Forelimb muscle (tissue), 1 donor: ENCODE measurements at places on chromosomes 6 and 20.

DNA sequence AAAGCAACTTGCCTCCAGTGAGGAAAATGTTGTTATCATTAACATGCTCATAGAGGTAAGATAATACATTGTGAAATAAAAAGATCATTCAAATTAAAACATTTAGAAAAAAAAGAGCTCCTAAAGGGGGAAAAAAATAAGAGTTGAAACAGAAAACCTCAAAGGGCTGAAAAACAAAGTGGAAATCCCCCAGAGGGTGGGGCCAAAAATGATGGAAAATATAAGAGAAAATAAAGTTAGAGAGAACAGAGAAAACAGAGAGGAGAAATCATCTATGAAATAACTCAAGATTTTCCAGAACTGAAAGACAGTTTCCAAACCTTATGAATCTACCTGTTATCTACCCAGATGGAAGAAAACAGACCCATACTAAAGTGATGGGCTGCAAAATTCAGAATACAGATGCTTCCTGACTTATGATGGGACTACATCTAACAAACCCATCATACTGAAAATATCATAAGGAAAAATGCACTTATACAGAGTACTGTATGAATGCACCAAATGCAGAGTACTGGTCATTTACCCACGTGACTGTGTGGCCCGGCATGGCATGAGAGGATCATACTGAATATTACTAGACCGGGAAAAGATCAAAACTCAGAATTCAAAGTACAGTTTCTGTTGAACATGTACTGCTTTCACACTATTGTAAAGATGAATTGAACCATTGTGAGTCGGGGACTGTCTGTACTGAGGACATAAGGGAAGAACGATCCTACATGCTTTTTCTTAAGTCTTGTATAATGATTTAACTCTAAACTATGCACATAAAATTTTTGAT, 4.0 kb downstream of the ZBTB24 start:
- DNase-seq: no peak

- no peak for DNase-seq
Observed at GRCh38 chr6:80321011-80321410, 214.5 kb downstream of the BCKDHB start.

- DNase-seq: no peak
Observed at GRCh38 chr6:125066964-125067363, 86.6 kb upstream of the TPD52L1 start.

DNA sequence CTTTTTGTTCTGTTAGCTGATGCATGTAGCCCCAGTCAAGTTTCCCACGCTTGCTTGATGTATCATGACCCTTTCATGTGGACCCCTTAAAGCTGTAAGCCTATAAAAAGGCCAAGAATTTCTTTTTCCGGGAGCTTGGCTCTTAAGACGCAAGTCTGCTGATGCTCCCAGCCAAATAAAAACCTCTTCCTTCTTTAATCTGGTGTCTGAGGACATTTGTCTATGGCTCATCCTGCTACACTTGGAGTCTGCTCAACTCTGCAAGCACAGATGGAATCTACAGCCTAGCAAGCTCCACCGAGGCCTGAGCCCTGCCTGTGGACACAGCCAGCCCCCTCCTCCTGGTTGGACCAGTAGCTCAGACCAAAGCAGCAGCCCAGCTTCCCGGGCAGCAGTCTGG, 3.4 kb downstream of the CST2 start:
- DNase-seq: peak; percentile 49

DNA sequence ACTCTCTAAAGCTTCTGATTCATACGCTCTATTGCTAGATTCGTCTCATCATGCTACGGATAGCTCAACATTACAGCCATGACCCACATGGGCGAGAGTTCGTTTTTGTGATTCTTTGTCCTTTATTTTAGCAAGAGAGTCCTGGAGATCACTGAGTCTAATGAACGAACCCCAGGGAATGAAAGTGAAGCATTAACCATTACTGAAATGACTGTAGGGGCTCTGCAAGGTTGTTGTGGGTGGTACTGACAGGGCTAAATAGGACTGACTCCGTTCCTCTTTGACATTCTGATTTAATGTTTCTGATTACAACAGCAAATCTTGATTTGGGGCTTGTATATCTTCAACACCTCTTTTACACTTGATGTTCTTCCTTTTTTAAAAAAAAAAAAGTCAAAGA, 13.7 kb upstream of the RTF2 start:
- DNase-seq: no peak

DNA sequence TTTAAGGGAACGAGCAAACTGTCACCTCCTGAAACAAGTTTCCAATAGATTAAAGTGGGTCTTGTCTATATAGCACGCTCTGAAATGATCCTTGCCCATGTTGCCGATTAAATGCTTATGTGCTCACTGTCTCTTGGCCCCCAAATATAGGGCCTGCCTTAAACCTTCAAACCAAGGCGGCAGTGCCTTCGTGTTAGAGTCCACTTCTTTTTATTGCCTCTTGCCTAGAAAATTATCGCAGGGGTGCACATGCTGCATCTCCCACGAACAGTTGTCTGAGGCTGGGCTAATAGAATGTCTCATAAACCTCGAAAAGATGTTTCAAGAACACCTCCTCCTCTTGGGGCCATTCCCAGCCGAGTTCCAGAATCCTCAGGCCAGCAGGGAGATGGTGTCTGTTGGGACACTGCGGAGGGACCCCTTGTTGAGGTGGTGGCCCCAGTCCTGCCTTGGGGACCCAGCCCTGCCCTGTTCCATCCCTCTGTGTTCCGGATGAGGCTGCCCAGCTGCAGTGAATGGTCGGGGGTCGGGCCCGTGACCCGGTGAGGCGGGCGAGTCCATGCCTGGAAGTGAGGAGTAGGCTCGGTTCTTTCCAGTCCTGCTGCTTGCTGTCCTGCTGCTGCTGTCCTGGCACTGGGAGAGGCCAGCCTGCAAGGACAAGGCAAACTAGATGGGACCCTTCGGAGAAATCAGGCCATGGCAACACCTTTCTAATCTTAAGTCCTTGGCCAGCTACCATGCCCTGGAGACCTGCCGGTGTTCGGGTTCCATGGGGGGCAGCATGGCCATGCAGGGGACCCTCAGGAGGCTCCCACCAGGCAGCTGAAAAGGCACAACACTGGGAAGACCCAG, 34.7 kb upstream of the SLCO4A1 start:
- DNase-seq: no peak

DNA sequence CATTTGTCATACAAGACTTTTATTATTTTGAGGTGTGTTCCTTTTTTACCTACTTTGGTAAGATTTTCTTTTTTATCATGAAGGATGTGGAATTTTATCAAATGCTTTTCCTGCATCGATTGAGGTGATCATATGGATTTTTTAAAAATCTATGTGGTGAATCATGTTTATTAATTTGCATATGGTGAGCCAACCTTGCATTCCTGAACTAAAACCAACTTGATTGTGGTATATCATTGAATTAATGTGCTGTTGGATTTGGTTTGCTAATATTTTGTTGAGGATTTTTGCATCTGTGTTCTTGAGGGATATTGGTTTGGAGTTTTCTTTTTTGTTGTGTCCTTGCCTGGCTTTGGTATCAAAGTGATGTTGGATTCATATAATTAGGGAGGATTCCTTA, 848.1 kb upstream of the EYS start:
- no peak for DNase-seq
